HEK293T (cell line): ENCODE measurements at places on chromosomes 3 and 15.

GRCh38 chr15:81783586-81783985 lies 262.2 kb downstream of the MEX3B start:
- DNase-seq: no peak

GRCh38 chr15:45795440-45796069 lies 160.7 kb downstream of the SQOR start:
- DNase-seq: peak; percentile 7

GRCh38 chr3:24591191-24591590 lies 96.5 kb upstream of the THRB start:
- DNase-seq: no peak

DNA sequence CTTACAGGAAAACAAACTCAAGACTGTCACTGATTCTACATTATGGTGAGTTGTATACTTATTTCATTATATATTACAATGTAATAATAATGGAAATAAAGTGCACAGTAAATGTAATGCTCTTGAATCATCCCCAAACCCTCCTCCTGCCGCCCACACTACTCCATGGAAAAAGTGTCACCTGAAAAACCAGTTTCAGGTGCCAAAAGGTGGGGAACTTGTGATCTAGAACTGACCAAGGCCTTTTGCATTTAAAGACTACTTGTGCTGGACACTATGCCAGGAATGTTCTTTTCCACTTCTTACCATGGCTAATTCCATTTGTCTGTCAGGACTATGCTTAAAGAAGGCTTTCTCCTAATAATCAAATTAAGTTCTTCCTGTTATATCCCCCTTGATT lies 32.3 kb downstream of the ROBO2 start:
- DNase-seq: no peak

- DNase-seq: no peak
Observed at GRCh38 chr3:150319900-150320299, 88.2 kb upstream of the TSC22D2 start.

GRCh38 chr3:65178703-65179102 lies 490.9 kb upstream of the ADAMTS9 start:
- DNase-seq: no peak

GRCh38 chr3:78832785-78833204 lies 935.0 kb downstream of the ROBO1 start:
- no peak for DNase-seq

GRCh38 chr15:68054628-68055223 lies 611 bp downstream of the PIAS1 start:
- peak; percentile 71 for DNase-seq

GRCh38 chr15:70475921-70476320 lies 287.4 kb downstream of the UACA start:
- no peak for DNase-seq

DNA sequence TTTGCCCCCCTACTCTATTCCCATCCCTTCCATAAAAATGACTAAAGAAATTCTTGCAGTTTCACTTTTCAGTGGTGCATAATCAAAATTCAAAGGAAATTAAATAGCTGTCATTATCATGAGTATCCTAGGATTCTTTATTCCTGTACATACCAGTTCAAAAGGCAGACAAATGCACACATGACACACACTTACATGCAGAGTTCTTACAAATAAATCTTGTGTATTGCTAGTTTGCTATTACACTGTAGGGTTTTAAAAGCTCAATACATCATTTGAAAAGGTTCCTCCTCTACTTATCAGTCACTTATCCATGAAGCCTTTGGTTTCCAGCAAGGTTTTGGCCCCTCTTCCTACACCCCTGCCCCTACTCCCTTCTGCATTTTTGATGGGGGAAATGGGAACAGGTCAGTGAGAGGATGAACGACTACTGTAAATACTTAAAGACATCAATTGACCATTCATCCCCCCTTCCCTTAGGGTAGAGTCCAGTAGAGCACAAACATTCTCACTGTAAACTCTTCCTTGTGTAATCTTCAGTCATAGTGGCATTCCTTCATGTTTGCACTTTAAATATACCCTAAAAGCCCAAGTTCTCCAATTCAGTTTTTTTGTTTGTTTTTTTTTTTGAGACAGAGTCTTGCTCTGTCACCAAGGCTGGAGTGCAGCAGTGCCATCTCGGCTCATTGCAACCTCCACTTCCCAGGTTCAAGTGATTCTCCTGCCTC lies 92.6 kb downstream of the SUCLG2 start:
- no peak for DNase-seq

DNA sequence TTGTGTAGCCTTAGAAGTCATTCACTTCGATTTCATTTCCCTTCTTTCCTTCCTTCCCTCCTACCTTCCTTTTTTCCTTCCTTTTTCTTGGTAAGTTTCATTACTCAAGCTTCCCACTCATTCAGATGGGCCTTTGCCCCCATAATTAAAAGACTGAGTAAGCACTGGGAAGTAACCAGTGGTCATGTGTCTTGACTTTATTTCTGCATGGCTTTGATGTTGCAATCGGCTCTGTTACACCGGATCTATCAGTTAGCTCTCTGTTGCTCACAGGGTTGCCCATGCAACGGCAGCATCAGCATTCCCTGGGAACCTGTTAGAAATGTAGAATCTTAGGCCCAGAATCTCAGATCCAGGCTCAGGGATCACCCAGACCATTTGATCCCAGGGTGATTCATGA lies 25.6 kb upstream of the LARS2 start:
- no peak for DNase-seq

- no peak for DNase-seq
Observed at GRCh38 chr3:141491081-141491480, 4.3 kb downstream of the RASA2 start.

DNA sequence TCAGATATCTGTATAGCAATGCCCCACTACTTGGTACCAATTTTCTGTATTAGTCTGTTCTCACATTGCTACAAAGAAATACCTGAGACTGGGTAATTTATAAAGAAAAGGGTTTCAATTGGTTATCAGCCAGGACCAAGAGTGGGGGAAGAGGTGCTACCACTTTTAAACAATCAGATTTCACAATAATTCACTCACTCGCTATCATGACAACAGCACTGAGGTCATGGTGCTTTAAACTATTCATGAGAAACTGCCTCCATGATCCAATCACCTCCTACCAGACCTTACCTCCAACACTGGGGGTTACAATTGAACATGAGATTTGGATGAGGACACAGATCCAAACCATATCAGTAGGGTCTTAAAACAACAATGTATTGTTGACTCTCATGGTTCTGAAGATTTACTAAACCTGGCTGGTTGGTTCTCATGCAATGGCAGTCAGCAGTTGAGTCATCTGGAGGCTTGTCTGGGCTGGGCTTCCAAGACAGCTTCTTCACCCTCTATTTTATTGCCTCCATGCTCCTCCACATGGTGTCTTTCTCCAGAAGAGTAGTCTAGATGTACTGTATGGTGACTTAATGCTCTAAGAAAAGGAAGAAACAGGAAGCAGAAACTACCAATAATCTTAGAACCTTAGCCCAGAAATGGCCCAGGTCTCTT lies 21.2 kb upstream of the TM4SF4 start:
- no peak for DNase-seq

GRCh38 chr3:100113723-100114412 lies 433 bp downstream of the FILIP1L start:
- DNase-seq: no peak

DNA sequence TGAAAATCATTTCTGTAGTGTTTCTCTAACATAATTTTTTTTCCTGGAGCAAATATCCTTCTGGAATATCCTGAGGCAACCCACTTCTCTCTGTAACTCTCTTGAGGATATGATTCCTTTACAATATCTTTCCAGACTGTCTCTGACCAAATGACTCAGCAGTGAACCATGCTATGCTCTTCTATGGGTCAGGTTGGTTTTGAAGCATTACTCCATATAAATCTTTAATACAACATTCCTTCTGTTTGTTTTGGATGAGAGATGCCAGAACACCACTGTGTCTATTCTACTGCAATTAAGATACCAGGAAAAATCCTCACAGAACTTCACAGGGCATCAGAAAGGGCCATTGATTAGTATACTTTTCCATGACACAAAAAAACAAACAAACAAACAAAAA lies 626.4 kb upstream of the ZNF385D start:
- DNase-seq: no peak

- DNase-seq: no peak
Observed at GRCh38 chr3:8745619-8746370, 12.2 kb downstream of the CAV3 start.
